Activated T-helper 1 cell treated with anti-CD3 and anti-CD28 coated beads, Interleukin-2, amount 50 U/mL, for 16 hours (primary cell): ENCODE measurements at places on chromosomes 3 and 15.

DNA sequence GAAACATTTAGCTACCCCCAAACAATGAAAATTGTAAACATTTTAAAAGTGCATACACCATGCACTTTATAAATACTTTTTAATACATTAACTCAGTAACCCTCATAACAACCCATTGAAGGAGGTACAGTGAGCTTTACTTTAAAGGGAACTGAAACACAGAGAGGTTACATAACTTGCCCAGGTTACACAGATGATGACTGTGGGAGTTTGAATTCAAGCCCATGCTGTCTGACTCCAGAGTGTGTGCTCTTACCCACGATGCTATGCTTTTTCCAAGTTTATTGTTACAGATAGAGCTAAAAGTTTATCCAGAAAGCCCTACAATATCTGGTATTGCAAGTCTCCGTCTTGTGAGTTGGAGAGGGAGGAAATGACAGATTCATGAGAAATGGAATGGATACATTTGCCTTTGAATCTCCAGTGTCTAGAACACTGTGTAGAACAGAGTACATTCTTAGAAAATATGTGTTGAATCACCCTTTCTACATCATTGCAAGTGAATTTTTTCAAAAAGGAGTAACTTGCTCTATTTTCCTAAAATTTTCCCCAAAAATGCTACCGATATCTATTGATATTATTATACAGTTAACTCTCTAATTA, 428.3 kb downstream of the NAALADL2 start:
- no peak for DNase-seq

DNA sequence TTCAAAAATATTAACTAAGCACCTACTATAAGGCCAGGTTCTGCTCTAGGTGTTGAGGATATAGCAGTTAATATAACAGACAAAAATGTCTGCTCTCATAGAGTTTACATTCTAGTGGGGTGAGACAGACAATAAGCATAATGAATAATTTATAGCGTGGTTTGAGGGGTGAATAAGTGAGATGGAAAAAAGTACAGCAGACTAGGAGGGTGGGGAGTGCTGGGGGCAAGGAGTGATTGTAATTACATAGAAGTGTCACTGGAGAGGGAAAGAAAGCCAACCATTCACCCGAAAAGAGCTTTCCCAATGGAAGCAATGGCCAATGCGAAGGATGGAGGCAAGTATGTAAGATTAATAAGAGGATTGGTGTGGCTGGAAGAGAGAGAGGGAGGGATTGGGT, 552.9 kb upstream of the KCNMB2 start:
- no peak for DNase-seq

DNA sequence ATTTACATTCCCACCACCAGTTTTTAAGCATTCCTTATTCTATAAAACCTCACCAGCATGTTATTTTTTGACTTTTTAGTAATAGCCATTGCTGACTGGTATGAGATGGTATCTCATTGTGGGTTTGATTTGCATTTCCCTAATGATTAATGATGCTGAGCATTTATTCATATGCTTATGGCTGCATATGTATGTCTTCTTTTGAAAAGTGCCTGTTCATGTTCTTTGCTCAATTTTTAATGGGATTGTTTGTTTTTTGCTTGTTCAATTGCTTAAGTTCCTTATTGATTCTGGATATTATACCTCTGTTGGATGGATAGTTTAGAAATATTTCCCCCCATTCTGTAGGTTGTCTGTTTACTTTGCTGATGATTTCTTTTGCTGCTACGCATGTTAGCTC, 16.1 kb downstream of the TBC1D5 start:
- DNase-seq: no peak

- no peak for DNase-seq
Measured at GRCh38 chr15:43316971-43317346, 13.4 kb downstream of the LCMT2 start.

DNA sequence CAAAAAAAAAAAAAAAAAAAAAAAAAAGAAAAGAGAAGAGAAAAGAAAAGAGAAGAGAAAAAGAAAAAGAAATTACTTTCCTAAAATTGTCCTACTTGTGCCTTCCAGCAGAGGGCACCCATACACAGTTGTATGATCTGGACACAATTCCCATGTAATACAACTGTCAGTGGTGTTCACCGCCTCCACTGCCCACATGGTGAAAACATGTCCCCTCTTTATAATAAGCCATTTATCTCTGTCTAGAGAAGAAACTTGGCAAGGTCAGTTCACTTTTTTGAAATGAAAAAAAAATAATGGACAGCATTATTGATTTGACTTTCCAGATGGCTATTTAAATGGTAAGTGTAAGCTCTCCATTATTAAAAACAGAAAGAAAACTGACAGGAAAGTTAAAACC, 459.4 kb downstream of the GBE1 start:
- no peak for DNase-seq

DNA sequence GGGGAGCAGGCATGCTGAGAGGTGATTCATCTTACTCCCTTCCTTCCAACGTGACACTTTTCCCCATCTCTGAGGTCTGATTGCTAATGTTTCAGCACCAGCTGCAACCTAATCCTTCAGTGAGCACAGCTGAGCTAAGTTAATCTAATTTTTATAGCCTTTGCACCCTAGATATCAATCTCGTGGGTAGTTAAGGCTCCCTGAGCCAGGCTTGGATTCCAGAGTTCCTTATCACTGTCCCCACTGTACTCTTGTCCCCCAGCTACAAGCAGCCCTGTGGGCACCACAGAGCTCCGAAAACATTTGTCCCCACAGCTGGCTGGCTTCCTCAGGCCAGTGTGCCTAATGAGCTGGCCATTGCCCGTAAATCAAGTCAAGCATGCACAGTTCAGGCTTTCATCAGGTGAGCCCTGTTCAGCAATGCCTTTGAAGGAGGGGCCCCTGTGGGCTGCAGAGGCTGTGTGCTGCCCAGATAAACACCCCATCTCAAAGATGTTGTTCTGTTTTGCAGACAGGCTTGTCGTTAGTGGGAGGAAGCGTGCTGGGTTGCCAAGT, 376.9 kb upstream of the RASGRP1 start:
- no peak for DNase-seq

DNA sequence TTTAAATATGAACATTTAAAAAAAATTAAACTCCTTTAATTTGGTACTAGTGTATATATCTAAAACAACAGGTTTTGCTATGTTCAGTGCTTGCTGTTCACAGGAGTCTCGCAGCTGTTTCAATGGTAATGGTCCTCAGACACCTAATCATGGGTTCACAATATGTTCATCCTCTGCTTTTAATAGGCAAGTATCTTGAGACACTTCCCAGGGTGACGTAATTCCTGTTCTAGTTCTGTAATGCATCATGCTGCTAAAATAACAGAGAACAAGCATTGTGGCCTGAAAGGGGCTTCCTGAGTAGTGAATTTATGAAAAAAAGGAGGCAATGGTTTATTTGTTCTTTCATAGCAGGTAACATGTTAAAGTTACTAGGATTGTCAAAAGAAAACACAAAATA, 625.2 kb upstream of the GBE1 start:
- DNase-seq: no peak

DNA sequence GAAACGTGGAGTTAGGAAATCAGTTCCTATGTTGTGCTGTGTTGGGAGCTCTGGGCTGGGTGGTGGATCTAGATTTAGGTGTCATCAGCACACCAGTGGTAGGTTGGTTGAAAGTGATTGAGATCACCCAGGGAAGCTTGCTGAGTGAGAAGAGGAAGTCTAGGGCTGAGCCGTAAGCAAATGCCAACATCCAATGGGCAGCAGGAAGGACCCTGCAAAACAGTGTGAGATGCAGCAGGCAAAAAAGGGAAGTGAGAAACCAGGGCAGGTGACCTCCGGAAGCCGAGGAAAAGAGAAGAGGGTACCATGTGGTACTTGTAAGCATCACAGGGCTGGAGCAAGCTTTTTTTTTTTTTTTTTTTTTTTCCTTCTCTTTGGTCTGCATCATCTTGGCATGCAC, 15.9 kb upstream of the COPG1 start:
- no peak for DNase-seq

GRCh38 chr15:59746777-59747176, 57.7 kb upstream of the BNIP2 start:
- no peak for DNase-seq

GRCh38 chr3:4067893-4068292, 235.3 kb upstream of the SETMAR start:
- no peak for DNase-seq
